Lower lobe of right lung (tissue), 2 donors: ENCODE measurements at places on chromosomes 6 and 20.

GRCh38 chr6:95248499-95248898 lies 328.8 kb upstream of the MANEA start:
- DNase-seq: no peak

DNA sequence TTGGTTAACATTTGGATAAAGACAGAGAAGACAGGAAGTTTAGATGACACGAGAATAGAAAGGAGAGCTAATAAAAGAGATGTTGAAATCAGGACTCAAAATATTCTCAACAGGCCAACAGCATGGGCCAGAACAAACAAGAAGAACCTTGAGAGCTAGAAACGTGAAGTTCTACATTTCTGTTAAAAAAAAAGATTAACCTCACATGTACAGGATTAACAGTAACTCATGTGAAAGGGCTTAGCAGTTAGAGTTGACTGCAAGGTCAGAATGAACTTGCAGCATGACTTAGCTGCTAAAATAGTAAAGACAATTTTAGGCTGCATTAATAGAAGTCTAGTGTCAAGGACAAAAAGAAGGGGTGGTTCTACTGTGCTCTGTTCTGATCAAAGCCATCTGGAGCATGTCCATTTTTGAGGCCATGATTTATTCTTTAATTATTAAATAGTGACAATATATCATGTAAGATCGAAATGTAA lies 331.1 kb upstream of the HSF2 start:
- no peak for DNase-seq

DNA sequence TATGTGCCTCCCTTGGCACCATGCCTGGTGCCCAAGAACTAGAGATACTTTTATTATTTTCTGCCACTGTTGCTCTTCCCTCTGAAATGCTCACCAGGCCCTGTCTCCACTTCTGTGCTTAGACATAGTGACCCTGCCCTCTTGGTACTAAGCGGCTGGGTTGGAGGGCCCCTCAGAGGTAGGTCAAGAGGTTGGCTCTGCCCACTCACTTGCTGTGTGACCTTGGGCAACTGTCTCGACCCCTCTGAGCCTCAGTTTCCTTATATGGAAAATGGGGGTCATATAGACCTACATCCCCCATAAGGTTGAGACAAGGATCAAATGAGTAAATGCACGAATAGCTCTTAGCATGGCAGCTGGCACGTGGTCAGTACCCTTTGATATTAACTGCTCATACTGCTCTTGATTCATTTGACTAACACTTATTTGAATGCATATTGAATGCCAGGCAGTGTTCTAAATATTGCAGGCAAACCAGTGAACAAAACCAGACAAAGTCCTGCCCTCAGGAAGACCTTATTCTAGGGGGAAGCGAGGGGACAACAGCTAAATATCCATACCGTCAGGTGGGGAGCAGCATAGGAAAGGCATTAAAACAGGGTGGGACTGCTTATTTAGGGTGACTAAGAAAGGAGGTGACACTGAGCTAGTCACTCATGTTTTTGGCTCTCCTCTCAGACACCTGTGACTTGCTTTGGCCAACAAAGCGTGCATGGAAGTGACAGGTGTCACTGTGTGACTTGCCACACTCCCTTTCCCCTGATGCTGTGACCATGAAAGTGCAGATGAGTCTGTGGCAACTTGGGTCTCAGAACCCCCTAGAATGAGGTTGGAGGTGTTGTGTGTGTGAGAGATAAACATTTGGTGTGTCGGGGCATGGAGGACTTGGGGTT lies 14.3 kb upstream of the SPO11 start:
- DNase-seq: no peak

DNA sequence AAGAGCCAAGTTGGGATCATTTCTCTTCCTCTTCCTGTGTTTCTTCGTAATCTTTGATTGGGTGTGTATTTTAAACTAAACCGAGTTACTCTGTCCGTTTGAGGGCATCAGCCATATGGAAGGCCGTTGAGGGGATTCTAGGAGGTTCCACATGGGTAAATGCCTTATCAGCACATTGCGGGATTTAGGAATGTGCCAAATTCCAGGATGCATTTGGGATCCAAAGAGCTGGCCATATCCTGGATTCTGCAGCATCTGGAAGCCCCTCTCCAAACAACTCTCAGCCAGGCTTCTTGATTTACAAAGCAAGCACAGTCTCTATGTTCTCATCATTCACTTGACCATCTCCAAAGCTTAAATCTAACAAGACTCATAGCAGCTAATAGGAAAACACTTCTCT lies 67.6 kb upstream of the RIN2 start:
- DNase-seq: no peak

- peak; percentile 6 for DNase-seq
Measured at GRCh38 chr6:41439524-41440418, 104.4 kb downstream of the NCR2 start.

DNA sequence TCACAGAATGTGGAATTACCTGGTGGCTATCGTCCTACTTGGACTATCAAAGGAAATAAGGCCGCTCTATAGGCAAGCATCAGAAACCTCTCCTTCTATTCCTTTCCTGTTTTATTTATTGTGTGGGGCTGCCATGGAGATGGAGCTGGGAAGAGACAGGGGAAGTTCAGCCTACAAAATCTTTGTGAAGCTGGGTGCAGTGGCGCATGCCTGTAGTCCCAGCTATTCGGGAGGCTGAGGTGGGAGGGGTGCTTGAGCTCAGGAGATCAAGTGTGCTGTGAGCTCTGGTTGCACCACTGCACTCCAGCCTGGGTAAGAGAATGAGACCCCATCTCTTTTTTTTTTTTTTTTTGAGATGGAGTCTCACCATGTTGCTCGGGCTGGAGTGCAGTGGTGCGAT lies 60.3 kb downstream of the KCNB1 start:
- DNase-seq: no peak

DNA sequence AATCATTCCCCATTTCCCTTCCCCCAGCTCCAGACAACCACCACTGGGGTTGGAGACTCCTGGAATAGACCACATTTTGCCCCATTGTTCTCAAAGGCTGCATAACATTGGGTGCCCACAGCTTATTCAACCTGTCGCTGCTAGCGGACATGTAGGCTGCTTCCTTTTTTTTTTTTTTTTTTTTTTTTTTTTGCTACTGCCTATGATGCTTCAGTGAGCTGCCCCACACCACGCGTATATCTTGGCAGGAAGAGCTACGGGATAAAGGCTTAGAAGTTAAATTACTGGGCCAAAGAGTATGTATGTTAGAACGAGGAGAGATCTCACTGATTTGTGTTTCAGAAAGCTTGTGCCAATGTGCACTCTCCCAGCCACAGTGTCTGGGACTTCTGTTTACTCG lies 7.0 kb downstream of the LBP start:
- DNase-seq: no peak

DNA sequence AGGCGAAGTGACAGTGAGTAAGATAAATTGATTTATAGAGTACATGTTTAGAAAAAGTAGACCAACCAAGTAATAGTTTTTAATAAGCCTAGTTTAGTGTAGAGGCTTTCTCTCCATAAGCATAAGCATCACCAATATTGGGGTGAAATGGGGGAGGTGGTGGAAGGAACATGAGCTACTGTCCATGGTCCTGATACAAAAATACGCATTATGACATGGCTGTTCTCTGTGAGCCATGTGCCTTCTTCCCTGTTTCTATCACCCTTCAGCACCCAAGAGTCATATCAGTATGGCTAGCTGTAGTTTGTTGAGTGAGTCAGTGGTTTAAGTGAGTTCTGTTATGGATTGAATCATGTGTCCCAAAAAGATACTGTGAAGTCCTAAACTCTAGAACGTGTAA lies 150.8 kb downstream of the EDN1 start:
- DNase-seq: no peak

GRCh38 chr6:152099446-152100182 lies 292.1 kb downstream of the ESR1 start:
- no peak for DNase-seq

DNA sequence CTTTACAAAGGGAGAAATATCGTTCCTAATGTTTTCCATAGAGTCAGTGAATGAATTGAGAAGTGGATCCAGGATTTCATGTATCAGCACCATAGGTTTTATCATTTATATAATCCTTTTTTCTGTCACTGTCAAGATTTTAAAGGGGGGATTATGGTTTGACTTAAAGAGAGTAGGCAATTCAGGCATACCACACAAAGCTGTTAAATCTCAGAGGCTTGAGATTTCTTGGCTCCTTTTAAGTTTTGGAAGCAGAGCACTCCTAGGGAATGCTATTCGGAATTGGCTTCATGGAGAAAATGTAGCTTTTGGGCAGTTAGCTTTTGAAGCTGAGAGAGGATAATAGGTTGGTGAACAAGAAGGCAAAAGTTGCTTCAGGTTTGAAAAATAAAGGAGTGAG lies 274.7 kb downstream of the SOX4 start:
- DNase-seq: no peak

- no peak for DNase-seq
Measured at GRCh38 chr6:112806163-112806865, 459.2 kb downstream of the RFPL4B start.

DNA sequence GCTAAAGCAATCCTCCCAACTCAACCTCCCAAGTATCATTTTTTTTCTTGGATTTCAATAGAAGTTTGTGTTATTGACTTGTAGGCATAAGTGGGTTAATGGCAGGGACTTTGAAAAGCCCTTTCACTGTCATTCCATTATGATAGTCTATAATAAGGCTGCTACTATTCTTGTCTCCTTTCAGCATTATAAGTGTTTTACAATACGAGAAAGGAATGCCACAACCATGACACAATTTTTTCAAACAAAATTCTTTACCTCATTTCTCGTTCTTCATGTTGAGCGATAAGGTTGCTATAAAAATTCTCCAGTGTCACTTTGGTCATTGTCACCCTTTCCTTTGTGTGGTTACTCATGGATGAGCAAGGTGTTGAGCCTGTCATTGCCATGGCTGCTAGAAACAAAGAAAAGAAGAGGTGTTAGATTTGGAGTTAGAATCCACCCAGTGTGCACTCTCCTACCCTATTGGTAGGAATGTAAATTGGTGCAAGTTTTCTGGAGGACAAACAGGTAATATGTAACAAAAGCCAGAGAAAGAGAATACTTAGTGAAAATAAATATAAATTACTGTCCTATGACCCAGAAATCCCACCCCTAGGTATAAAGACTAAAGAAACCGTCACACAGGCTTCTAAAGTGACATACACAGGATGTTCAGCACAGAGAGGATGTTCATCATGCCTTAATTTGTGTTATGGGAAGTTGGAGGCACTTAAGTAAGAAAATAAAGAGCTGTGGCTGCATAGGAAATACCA lies 7.3 kb downstream of the STK38 start:
- DNase-seq: no peak

DNA sequence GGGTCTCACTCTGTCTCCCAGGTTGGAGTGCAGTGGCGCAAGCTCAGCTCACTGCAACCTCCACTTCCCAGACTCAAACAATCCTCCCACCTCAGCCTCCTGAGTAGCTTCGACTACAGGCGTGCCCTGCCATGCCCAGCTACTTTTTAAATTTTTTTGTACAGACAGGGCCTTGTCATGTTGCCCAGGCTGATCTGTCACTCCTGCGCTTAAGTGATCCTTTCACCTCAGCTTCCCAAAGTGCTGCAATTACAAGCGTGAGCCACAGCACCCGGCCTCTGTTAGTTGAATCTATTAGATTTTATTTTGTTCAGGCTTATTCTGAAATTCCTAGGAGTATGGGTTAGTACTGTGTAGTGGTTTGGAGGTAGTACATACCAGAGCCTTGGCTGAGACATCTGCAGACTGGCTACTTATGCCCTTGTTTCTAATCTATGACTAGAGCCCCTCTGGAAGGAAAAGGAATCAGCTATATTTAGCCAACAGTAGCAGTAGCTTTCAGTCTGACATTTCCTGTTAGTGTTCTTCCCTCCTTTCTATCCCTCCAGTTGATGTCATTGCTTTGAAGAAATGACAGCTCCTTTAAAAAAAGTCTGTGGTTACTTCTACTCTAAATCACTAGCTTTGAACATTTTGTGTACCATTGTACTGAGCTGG lies 74.4 kb downstream of the ITCH start:
- DNase-seq: no peak

DNA sequence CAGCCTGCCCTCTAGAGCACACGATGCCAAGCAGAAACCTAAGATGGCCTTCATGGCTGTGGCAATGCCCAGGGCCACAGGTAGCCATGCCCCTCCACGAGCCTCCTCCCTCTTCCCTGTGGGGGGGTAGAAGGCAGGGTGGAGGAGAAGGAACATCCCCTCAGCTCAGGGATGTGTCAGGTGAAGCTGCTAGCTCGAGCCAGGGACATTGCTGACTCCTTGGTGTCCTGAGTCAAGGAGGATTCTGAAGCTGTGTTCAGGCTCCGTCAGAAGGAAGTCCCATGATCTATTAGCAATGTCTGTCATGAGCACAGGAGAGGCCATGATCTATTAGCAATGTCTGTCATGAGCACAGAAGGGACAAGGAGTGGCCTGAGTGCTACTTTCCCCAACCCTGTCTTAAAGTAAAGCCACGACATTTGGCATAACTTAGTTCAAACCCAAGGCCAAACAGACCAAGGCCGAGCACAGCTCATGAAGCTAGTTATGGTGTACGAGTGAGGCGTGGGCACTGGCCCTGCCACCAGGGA lies 87.8 kb downstream of the BMP7 start:
- no peak for DNase-seq

DNA sequence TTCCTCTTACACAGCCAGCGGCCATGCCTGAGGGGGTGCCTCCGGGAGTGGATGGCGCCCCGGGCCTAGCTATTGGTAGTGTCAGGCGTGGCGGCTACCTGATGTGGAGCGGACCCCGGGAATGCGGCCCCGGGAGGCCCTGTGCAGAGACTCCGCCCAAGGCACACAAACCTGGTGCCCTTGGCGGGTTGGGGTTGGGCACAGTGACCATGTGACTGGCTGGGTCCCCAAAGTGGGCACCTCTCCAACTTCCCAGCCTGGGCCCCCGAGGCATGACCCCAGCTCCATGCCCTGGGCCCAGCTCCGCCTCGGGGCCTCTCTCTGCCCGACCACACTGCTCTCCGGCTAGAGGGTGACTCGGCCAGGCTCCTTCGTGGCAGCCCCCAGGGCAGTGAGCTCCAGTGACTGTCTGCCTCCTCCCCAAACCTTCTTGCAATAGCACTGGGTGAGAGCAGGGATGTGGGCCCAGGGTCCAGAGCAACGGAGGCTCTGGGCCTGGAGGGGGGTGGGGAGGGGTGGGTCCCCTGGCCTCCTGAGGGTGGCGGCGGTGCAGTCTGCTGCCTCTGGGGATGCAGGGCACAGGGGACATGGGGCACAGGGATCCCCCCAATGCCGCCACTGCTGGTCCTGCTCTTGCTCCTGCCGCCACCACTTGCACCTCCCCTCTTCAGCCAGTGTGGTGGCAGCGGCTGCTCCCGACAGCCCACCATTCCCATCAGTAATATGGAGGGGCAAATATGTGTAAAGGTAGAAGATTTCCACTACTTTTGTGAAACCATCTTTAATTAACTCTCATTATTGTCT lies 942.9 kb upstream of the EPHA7 start:
- DNase-seq: peak; percentile 46

DNA sequence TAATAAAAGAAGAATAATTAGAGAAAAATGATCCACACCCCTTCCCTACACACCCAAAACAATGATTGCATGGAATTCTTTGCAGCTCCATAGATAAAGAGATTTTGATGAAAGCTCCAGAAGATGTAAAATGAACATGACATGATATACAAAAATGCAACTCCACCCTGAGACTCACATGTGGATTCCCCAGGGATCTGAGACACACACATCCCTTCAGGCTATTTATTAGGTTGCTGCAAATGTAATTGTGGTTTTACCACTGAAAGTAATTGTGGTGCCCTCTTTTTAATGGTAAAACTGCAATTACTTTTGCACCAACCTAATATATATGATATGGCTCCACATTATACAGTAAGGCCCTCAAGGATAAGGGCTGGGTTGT lies 40.4 kb upstream of the TBC1D7 start:
- DNase-seq: no peak

- DNase-seq: no peak
Measured at GRCh38 chr6:37903351-37904340, 84.1 kb downstream of the ZFAND3 start.
